ENCODE measurements at places on chromosomes 13 and 19.

DNA sequence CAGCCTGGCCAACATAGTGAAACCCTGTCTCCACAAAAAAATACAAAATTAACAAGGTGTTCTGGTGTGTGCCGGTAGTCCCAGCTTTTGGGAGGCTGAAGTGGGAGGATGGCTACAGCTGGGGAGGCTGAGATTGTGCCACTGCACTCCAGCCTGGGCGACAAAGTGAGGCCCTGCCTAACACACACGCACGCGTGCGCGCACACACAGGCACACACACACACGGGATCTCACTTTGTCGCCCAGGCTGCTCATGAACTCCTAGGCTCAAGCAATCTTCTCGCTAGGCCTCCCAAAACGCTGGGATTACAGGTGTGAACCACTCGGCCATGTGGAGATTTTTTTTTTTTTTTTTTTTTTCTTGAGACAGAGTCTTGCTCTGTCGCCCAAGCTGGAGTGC is 3.2 kb upstream of the BTBD2 start:
- no peak for DNase-seq

DNA sequence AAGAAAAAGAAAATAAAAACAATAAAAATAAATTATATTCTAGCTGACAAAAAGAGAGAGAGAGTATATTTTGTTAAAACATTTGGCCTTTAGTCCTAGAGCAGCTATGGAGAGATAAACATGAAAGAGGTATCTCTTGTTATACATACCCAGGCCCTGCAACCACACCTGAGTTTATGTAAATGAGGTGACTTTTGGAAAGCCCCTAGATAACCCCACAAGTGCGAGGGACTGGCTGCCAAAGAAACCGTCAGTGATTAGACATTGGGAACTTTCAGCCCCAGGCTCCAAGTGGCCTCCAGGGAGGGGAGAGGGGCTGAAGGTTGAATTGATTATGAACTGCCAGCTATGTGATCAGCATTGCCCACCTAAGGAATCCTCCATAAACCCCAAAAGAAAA is 2.1 kb upstream of the NLRP7 start:
- DNase-seq: no peak

- DNase-seq: no peak
Measured at GRCh38 chr13:99693351-99693750, 192.1 kb downstream of the TM9SF2 start.

GRCh38 chr19:41994521-41994971 is 516 bp upstream of the ATP1A3 start:
- DNase-seq: no peak

GRCh38 chr13:101417043-101417406 is 717 bp upstream of the NALCN start:
- DNase-seq: no peak

Measured in activated naive CD4-positive, alpha-beta T cell (primary cell).